Upper lobe of right lung (tissue), 1 donor: ENCODE measurements at places on chromosomes 12 and 14. TPM values are rescaled to one million over a fixed set of nuclear protein-coding genes. Genes with fewer than 3 reads are reported as not detected.

The LRFN5 gene
- total RNA-seq = 1.0 TPM

The DTX3 gene
- total RNA-seq = 26.0 TPM

The KRT77 gene
- total RNA-seq = not detected

The NKX2-1 gene
- 177 TPM for total RNA-seq

The DCAF5 gene
- 57.3 TPM for total RNA-seq

The SOAT2 gene
- total RNA-seq = not detected

The OR4E2 gene
- not detected for total RNA-seq

The OTX2 gene
- total RNA-seq = not detected

The ALDH1L2 gene
- 5.0 TPM for total RNA-seq

The ANO4 gene
- total RNA-seq = 0.38 TPM

DNA sequence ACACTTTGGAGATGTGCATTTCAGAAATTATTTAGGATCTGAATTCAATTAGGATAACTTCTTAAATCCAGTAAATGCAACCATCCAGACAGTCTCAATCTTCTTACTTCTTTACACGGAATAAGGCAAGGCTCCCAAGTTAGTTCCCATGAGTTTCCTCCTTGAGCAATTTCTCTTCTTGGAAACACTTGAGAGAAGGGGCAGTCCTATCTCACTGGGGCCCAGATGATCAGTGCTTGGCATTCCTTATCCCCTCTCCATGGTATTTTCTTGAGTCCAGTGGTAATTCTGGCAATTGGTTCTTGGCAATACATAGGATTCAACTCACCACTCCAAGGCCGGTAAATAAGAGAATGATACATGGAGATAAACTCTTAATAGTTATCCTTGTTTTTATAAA is 87.1 kb upstream of the PTHLH start:
- H3K4me1 ChIP-seq = no peaks in the 10 kb centered on the region
- no peaks in the 10 kb centered on the region for H3K36me3 ChIP-seq
- no peaks in the 10 kb centered on the region for H3K27me3 ChIP-seq
- H3K4me3 ChIP-seq = no peak overlapping the region
- no peak overlapping the region for H3K27ac ChIP-seq

DNA sequence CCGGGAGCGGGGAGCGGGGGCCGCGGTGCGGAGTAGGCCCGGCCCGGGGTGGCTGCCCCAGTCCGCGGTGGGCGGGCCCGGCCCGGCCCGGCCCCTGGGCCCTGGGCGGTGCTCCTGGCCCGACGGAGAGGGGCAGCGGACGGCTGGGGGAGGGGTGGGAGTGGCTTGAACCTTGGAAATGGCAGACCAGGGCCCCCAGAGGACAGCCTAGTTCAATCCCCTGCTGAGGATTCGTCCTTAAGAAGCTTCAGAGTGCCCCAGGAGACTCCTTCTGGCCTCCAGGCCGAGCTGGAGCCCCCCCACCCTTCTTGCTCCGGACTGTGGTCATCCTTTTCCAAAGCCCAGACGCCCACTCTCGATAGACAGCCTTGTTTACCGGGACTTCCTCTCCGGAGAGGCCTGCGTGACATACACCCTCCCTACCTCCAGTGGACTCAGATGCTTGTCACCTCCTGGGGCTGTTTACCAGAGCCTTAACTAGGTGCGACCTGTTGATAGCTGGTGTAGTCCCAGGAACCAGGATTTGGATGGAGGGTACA is 458 bp downstream of the KHNYN start:
- H3K27ac ChIP-seq = peak overlapping the region; percentile 93
- H3K4me1 ChIP-seq = peaks cover 39% of the 10 kb centered on the region
- H3K27me3 ChIP-seq = no peaks in the 10 kb centered on the region
- peaks cover 32% of the 10 kb centered on the region for H3K36me3 ChIP-seq

- no peaks in the 10 kb centered on the region for H3K36me3 ChIP-seq
- H3K4me1 ChIP-seq = no peaks in the 10 kb centered on the region
- no peak for DNase-seq
- H3K27me3 ChIP-seq = no peaks in the 10 kb centered on the region
- H3K4me3 ChIP-seq = no peak overlapping the region
These were observed 160.1 kb downstream of the BRMS1L start for GRCh38 chr14:35986219-35986573.

DNA sequence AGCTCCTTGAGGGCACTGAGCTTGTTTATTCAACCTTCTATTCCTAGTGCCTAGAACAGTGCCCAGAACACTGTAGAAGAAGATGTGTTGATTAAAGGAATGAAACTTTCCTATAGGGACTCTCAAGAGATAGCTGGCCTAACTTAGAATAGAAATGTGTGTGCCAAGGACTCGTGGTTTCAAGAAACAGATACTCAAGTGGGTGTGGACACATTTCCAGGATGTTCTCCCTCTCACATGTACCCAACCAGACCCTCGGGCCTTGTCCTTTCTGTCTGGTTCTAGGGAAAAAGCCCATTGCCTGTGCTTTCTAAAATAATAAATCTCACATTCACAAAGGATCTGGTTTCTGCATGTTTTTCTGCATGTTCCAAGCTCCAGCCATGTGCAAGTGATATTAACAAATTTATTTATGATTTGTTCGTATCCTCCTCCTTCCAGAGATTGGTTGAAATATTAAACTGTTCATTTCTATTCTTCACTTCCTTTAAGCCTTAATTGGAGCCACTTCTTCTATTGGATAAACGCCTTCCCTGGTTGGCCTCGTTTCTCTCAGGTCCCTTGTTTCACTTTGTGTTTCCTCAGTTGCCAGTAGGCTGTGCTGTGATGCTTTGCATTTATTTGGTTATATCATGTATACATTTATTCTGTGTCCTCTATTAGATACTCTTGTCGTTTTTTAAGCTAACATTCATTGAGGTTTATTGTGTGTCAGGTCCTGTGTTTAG is 89.8 kb downstream of the CRADD start:
- no peaks in the 10 kb centered on the region for H3K27me3 ChIP-seq
- DNase-seq = no peak
- H3K4me3 ChIP-seq = no peak overlapping the region
- peaks cover 22% of the 10 kb centered on the region for H3K4me1 ChIP-seq
- no peaks in the 10 kb centered on the region for H3K36me3 ChIP-seq
- H3K27ac ChIP-seq = peak overlapping the region; percentile 26

DNA sequence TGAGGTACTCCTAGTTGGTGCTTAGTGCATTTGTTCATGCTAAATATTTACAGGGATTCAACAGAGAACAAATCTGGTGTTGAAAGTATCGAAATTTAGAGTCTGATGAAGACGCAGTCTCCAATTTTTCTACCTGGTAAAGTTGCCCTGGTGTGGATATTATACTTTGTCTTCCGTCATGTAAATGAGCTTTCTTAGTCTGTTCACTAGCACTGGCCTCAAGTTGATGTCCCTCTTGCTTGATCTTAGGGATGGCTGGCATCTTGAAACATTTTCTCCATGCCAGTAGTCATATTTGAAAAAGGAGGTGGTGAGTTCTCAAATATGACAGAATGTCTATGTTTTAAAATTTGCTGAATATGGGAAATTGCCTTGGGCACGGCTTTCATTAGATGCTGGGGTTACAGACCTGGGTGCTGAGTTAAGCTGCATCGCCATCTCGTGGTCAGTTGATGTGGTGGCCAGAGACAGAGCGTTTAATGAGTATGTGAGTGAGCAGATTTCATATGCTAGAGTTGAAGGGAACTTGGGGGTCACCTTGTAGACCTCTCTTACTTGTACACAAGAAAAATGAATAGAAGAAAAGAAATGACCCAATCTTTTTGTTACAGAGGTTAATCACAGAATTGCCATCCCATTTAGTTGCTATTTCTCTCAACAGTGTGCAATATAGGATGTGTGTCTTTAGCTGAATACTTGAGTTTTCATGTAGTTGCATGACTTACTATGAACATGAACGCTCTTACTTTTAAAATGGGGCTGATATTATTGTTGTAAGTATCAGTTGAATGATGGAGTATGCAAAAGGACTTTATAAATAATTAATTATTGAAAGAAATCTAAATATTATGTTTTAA is 172.8 kb upstream of the DCN start:
- no peaks in the 10 kb centered on the region for H3K27me3 ChIP-seq
- H3K27ac ChIP-seq = no peak overlapping the region
- no peak overlapping the region for H3K4me3 ChIP-seq
- no peaks in the 10 kb centered on the region for H3K4me1 ChIP-seq
- no peaks in the 10 kb centered on the region for H3K36me3 ChIP-seq

DNA sequence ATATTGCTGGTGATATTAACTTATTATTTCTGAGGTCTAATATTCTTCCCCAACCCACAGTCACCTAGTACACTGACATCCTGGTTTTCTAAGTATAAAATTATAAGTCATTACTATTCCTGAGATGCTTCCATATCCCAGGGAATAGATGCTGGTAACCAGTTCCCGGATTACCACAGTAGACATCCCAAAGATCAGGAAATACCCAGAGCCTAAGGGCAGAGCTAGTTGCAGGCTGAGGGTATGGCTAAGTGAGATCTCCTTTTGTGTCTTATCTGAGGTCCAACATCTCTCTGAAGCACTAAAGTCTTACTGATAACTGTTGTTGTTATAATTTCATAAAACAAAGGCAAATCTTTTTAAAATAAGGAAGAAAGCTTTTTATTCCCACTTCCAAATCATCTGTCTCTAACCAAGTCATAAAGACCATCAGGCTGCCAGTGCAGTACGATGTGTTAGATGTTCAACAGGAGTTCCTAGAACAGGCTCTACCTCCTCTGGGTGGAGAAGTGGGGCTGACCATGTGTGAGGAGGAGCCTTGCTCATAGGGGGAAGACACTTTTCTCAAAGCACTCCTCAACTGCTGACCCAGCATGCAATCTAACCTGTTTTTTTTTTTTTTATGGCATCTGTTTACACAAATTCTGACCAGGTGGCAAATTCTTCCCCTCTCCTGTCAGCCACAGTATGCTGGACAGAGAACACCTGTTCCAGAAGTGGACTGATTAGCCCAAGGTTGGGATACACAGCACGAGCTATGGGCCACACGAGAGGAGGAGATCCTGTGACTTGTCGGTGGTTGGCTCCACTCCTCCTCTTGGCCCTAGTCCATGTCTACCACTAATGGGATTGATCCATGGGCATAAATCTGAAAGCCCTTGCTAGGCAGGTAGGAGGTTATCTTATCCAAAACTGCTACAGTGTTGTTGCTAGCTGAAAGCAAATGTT is 16.1 kb upstream of the GRIP1 start:
- H3K4me3 ChIP-seq = no peak overlapping the region
- H3K27me3 ChIP-seq = no peaks in the 10 kb centered on the region
- no peak for DNase-seq
- H3K4me1 ChIP-seq = no peaks in the 10 kb centered on the region

DNA sequence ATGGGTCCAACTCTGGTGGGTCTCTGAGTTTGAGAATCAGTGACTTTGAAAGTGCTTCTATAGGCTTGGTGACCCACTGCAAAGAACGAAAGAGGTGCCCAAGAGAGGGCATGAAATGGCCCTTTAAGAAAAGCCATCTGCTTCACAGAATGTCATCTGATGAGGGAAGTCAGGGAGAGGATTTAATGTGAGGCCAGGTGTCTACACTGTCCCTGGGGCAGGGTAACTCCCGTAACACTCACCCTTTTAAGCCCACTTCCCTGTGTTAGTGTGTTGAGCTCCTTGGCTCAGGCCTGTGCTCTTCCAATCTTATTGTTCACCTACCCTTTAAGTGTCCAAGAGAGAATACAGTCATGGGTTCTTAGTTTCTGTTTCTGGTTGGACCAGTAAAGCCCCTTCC is 16.4 kb upstream of the SRSF5 start:
- no peaks in the 10 kb centered on the region for H3K36me3 ChIP-seq

DNA sequence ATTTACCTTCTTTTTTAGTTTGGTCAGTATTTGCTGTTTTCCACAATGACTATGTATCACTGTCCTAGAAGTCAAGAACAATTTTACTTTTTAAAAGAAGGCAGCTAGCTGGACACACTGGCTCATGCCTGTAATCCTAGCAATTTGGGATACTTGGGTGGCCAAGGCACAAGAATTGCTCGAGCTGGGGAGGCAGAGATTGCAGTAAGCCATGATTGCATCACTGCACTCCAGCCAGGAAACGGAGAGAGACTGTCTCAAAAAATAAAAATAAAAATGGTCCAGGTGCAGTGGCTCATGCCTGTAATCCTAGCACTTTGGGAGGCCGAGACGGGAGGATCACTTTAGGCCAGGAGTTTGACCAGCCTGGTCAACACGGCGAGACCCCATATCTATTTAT is 28.3 kb downstream of the MDM1 start:
- DNase-seq = no peak
- H3K4me1 ChIP-seq = no peaks in the 10 kb centered on the region
- peaks cover 2% of the 10 kb centered on the region for H3K36me3 ChIP-seq
- H3K4me3 ChIP-seq = no peak overlapping the region

- H3K27ac ChIP-seq = no peak overlapping the region
- H3K27me3 ChIP-seq = no peaks in the 10 kb centered on the region
- H3K4me3 ChIP-seq = no peak overlapping the region
- DNase-seq = no peak
- no peaks in the 10 kb centered on the region for H3K36me3 ChIP-seq
- H3K4me1 ChIP-seq = no peaks in the 10 kb centered on the region
These were observed 424.1 kb upstream of the OR4E1 start for GRCh38 chr14:22097586-22098292.

DNA sequence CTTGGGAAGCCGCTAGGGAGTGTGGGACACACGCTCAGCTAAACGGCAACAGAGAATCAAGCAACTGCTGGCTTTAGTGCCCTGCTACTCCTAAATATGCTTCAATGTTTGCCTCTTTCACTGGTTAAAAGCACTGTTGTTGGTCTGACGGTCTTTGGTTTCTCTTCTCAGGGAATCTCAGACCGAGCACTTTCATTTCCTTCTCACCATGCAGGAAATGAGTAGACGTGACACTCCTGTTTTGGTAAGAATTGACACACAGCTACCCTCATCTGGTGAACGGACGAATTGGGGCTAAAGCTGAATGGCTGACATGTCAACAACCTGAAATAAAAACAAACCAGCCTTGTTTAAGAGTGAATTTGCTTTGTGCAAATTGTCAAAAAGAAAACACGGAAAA is 57.5 kb upstream of the PIWIL1 start:
- H3K27ac ChIP-seq = no peak overlapping the region
- no peaks in the 10 kb centered on the region for H3K27me3 ChIP-seq
- no peaks in the 10 kb centered on the region for H3K36me3 ChIP-seq
- no peaks in the 10 kb centered on the region for H3K4me1 ChIP-seq

DNA sequence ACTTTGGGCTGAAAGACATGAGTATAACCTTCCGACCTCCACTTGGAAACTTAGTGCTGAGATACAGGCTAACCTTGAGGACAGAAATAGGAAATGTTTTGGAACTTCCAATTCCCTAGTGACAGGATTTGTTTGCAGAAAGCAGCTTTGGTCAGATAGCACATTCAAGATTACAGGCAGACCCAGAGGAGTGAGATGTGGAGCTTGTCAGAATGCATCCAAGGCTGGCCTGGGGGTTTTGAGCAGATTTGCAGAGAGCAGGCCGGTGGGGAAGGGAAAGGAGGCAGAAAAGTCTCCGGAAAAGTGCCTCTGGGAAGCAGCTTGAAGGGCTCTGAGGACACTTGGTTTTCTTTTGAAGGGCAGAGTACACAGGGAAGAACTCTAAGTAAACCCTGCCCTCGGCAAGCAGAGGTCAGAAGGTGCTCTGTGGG is 180.3 kb downstream of the ETV6 start:
- H3K27ac ChIP-seq = peak overlapping the region; percentile 63
- DNase-seq = no peak
- peaks cover 49% of the 10 kb centered on the region for H3K4me1 ChIP-seq
- H3K27me3 ChIP-seq = no peaks in the 10 kb centered on the region
